ENCODE measurements at places on chromosomes 11 and 22.

GRCh38 chr11:111796696-111797095, 30.5 kb upstream of the PPP2R1B start:
- no peak for DNase-seq

DNA sequence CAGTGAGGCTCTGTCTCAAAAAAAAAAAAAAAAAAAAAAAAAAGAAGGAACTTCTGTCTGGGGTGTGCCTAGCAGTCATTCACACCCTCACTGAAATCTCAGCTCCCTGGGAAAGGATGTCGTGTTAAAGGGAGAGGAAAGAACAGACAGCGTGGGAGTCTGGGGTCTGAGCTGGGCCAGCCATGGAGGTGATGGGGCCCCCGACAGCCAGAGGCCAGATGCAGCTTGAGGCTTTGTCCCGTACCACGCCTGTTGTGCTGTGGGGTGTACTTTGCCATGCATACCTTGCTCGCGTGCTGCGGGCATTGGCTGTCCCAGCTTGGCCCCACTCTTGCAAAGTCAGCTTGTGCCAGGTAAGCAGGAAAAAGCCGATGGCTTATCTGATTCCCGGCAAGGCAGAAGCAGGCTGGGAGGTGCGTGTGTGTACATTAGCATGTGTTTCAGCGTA, 4.6 kb downstream of the SYT12 start:
- no peak for DNase-seq

GRCh38 chr11:30387891-30388861, 65.3 kb downstream of the ARL14EP start:
- DNase-seq, result no peak

DNA sequence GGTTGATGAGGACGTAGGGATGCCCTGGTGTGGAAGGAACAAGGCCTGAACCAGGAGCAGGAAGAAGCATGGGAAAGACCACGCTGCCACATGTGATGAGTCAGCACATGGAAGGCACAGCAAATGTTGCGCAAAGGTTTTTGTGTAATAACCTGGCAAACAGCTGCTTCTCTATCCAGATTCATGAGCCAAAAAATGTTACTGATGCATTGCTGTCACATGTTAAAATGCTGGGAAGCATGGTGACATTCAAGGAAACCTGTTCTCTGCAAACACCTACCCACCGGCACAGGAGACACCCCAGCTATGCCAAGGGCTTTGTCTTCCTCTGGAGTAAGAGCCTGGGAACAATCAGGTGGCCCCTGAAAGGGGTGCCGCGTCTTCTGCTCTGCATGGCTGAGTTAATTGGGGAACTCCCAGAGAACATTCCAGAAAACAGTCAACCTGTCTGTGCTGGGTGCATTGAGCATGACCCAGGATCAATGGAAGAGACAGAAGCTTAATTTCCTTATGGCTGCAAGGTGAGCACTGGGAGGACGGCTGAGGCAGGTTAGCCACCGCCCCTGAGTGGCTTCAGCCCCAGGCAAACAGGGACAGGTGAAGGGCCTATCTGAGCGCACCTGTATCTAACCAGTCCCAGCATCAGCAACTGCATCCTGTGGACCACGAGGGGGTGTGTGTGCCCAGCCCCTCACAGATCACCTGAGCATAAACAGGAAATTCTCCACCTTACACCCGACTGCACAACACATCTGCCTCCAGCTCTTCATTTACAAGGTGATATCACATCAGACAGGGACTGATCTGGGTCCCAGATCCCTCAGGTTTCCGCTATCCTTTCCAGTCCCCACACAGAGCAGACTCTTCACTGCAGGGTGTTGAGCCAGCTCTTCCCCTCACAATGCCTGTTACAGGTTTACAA, 108.4 kb downstream of the GGTLC2 start:
- DNase-seq, result no peak

GRCh38 chr11:68524213-68524612, 63.7 kb downstream of the PPP6R3 start:
- DNase-seq, result no peak

GRCh38 chr11:69512790-69513189, 31.3 kb downstream of the LINC01488 start:
- no peak for DNase-seq

- DNase-seq, result peak; percentile 88
These were observed 52.4 kb downstream of the GRIK4 start for GRCh38 chr11:120563703-120564572.

DNA sequence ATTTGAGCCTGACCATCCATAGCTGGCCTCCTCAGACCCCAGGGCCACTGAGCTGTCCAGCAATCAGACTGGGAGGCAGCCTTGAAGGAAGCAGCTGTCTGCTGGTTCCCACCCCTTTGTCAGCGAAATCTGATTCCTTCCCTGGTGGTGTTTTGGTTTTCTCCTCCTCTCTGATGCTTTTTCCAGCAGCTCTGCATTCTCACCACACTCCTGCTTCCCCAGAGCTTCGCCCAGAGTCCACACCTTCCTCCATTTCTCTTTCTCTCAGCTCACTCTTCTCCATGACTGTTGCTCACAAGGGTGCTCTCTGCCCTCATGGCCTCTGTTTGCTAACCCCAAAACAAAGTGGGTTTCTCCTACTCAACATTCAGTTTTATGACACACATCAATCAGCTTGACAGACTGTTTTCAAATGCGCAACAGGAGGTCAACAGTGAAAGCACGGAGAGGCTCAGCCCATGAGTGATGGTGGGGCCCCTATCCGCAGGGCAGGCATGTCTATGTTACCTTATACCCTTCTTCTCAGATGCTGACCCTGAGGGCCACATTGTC, 130.6 kb upstream of the MTNR1B start:
- DNase-seq, result no peak

DNA sequence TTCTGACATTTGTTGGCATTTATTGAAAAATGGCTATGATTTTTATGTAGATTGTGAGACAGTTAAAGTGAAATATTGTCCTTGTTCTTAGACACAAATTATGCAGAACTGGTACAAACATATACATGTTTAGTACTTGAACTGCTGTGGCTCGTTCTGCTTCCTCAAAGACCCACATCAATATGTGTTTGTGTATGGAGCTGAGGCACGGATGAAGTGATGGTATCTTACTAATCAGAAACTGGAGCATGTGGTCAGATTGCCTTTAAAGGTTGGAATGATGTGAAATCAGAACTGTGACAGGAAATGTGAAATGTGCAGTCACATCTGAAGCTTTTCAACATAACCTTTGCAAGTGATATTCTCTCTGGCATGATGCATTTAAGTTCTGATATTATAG, 130.4 kb downstream of the NAV2 start:
- DNase-seq, result no peak

GRCh38 chr11:88231894-88232482, 56.7 kb upstream of the RAB38 start:
- DNase-seq, result no peak

GRCh38 chr11:116541460-116541859, 231.3 kb downstream of the BUD13 start:
- DNase-seq, result no peak

- DNase-seq, result no peak
These were observed 223.5 kb upstream of the NTM start for GRCh38 chr11:131146827-131147490.

DNA sequence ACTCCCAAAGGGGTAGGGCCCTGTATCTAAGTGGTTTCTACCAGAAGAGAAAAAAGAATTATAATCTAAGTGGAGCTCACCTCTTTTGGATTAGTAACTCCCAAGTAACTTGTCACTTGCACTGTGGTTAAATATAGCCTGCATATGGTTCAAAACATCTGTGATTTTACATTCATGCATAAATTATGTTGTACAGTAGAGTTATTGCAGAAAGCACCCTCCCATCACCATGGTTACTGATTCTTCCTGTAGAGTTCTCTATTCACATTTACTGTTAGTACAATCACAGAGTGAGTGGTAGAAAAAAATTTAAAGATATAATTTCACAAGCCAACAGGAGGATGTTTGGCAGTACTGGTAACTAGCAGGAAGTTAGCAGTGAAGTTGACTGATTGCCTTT, 80.4 kb downstream of the LRRC4C start:
- DNase-seq, result no peak

DNA sequence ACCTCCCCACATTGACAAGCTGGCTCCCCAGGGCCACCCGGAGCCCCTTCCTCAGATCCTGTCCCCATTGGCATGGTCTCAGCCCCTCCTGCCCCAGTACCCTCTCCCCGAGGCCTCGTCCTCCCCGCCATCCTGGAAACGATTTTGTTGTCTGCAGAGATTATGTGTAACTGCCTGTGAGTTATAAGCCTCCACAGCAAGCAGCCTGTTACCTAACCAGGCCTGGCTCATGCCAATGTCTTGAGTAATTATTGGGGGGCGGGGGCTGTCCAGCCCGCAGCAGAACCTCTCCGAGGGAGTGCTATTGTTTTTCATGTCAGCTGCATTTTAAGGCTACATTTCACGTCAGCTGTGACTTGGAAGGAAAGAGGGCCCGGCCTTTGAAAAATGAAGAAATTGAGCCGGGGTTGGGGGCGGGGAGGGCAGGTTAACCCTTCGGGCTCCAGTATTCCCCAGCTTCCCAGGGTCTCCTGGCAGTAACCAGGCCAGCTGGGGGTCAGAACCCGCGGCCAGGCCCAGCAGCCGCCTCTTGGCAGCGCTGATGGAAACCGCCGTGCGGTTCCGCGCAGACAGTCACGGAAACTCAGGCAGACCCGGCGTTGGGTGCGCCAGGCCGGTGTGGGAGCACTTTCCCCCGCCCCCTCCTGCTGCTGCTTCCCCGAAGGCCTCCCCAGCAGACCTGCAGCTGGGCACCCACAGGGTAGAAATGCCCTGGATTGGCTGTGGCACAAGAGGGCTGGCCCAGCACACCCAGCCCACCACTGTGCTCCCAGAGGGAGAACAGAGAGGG, 59.5 kb downstream of the CDKN1C start:
- peak; percentile 29 for DNase-seq

DNA sequence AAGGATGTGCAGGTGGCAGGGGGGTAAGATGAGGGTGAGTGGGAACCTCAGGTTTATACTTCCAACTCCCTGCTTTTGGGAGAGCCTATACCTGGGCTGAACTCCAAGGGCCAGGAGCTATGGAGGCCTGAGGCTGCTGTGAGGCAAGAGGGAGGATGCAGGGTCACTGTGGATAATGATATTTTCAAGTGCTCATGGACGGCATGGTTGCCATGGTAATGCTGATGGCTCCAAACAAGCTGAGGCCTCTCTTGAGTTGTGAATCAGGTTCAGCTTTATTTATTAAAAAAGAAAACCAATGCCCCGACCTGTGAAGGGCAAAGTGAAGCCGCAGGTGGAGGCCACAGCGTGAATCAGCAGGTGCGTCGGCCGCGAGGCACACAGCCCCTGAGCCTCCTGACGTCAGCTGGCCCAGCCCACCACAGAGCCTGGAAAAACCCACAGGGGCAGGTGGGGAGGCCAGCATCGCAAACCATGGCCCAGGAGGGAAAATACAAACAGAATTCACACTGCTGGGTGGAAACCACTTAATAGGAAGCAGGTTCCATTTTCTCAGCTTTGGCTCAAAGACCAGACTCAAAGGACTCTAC, 17.4 kb upstream of the CREB3L1 start:
- DNase-seq, result no peak

DNA sequence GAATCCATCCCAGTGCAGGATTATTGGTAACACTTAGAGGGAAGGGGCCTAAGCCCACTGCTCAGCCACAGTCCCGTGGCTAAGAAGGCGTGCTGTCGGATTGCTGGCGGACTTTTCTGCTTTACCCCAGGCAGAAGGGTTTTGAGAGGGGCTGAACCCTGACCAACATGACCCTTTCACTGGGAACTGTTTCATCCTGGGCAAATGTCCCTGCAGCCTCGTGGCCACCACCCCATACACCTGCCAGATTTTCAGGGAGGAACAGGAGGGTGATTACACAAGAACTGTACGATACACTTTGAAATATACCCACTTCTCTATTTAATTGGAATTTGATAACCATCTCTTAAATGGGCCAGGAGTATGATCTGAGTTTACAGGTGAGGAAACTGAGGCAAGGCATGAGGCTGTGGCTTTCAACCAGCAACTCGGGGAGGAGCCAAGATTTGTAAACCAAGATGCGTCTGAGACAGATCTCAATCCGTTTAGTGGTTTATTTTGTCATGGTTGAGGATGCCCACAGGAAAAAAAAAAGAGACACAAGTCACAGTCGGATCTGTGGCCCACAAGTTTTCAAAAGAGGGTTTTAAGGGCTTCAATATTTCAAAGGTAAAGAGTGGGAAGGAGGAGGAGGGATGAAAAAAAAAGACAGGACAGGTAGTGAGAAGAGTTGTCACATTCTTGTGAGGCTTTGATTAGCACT, 6.1 kb upstream of the APOL3 start:
- DNase-seq, result no peak

GRCh38 chr11:61526229-61526628, 17.7 kb downstream of the LRRC10B start:
- DNase-seq, result no peak

DNA sequence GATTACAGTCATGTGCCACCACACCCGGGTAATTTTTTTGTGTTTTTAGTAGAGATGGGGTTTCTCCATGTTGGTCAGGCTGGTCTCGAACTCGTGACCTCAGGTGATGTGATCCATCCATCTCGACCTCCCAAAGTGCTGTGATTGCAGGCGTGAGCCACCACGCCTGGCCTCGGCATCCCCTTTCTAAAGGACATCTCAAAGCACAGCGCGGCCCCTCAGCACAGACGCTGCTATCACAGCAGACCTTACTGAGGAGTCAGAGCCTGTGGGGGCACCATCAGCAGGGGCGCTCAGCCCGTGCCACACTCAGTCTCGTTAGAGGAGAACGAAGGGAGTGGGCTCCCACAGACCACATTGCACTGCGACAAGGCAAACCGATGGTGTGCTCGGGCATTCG, 19.4 kb downstream of the CELSR1 start:
- DNase-seq, result no peak

DNA sequence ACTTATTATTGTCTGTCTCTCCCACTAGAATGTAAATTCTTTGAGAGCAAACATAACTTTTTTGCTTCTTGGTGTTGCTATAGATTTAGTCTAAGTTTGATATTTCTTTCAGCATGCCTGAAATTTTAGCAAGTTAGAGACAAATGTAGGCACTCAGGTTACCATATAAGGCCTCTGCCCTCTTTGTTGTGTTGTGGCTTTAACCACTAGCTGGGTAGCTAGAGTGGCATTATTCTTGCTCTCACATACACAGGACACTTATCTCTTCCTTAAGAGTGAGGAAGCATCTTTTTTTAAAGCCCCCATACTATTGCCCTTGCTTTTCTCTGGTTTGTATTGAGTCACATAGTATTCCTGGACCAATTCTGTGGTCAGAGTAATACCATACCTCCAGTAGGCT, 11.2 kb downstream of the ZBED5 start:
- no peak for DNase-seq

DNA sequence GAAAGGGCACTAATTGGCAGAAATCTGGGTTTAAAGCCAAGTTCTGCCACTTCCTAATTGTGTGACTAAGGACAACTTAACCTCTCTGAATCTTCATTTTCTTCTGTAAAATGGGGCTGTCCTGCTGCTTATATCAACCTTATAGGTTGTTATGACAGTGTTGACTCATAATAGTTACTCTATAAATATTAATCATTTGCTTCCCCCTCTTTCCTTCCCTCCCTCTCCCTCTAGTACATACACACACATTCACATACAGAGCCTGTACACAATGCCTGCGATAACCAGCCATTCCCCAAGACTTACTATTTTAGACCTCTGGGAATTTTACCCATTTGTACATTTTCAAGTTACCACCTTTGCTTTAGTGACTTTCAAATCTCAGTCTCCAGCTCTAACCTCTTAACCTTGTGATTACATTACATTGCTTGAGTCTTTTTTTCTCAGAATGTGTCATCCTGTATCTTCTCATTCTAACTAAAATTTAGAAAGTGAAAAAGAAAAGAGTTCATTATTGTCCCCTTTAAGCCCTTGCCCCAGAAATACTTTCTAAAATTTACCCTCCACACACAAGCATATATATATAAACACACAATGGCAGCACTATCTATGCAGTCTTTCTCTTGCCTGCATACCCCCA, 31.9 kb downstream of the GDPD4 start:
- no peak for DNase-seq
